Foreskin keratinocyte (primary cell): ENCODE measurements at places on chromosomes 3 and 15. TPM values are rescaled to one million over a fixed set of nuclear protein-coding genes. Genes with fewer than 3 reads are reported as not detected.

DNA sequence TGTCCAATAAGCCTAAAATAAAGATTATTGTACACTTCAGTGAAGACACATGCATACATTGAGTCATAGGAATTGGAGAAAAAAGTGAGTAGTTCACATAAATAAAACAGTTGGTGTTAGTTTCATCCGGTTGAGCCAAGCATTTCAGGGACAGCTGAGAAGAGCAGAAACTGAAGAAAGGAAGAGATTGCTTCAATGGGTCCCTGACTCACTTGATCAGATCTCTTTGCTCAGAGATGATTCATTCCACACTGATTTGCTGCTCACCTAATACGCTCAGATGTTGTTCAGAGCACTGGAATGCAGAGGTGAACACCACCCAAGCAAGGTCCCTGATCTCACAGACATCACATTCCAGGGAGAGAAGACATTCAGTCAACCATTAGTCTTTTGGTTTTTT lies 93.7 kb downstream of the RAD18 start:
- peak; percentile 100 for DNase-seq

GRCh38 chr3:27454914-27455313 lies 29.3 kb downstream of the SLC4A7 start:
- no peak for DNase-seq

Gene ARHGAP31
- total RNA-seq = 4.1 and 6.9 TPM in 2 replicates

DNA sequence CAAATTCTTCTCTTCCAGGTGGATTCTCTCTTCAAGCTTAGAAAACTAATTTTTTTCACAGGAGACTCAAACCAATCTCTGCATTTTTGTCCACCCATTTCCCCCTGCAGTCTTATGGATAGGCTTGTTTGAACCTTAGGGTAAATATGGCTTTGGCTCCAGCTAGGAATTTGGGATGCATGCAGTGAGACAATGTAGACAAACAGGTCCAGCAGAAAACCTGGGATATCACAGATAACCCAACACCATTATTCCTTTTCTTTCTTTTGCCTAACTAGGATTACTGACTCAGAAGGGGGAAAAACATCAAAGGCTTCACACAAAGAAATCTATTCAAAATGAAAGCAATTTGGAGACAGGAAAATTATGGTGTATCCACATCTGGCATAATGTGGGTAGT lies 11.2 kb upstream of the SEMA5B start:
- no peak for DNase-seq

Gene PCYT1A
- 66.2 and 67.7 TPM in 2 replicates for total RNA-seq

DNA sequence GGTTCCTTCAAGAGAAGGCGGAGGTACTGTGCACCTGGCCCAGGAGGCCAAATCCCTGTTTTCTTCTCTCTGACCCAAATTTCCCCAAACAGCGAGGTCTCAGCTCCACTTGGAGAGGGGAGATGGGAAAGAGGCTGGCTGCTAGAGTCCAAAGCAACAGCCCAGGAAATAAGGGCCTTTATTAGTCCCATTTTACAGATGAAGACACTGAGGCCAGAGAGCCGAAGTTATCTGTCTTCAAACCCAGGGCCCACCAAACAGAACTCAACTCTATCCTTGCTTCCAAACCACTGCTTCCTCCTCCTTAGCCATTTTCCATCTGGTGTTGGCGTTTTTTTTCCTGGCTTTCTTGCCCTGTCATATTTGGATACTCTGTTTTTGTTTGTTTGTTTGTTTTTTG lies 22.0 kb upstream of the FLNB start:
- DNase-seq = no peak

Gene CYP19A1
- total RNA-seq = not detected in 2 replicates

GRCh38 chr3:55692957-55693558 lies 206.0 kb upstream of the WNT5A start:
- DNase-seq = no peak

- peak; percentile 64 for DNase-seq
These were observed 559.3 kb downstream of the MECOM start for GRCh38 chr3:169103951-169104941.

- DNase-seq = no peak
These were observed 337.9 kb upstream of the KCNMB2 start for GRCh38 chr3:178198329-178198728.

DNA sequence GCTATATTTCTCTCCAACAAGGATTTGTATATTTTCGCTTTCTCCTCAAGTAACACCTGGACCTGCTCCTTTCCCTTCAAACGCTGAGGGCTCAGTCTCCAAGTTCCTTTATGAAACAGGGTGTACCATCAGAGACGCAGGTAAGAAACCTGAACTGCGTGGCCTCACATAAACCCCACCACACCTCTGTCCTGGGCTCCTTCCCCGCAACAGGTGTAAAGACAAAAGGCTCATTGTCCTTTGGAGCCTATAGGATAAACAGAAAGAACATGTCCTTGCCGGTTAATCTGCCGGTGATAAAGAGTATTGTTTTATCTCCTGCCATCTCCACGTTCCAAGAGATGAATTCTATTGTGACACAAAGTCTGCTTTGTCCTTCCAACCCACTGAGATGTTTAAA lies 111.8 kb upstream of the ADAMTS9 start:
- no peak for DNase-seq

Gene KLHL40
- total RNA-seq = not detected in 2 replicates

GRCh38 chr3:69249001-69249400 lies 126.6 kb upstream of the LMOD3 start:
- DNase-seq = no peak

DNA sequence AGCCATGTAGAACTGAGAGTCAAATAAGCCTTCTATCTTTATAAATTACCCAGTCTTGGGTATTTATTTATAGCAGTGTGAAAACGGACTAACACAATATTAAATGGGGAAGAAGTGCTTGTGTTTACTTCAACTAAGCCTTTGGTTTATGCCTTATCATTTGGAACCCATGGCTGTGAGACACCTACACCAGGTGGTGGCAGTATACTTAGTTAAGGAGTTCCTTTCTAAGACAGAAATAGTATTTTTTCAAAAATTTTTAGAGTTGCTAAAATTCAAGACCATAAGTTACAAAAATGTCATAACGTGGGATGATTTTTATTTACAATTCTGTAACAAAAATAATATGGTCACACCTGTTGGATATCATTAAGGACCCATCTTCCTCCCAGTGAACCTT lies 354.5 kb upstream of the SOX14 start:
- DNase-seq = no peak

GRCh38 chr15:43879386-43880355 lies 52.9 kb downstream of the WDR76 start:
- DNase-seq = no peak
